WERI-Rb-1 (cell line): ENCODE measurements at places on chromosomes 6 and 20.

- DNase-seq: no peak
Observed at GRCh38 chr6:85049282-85049681, 284.9 kb upstream of the TBX18 start.

DNA sequence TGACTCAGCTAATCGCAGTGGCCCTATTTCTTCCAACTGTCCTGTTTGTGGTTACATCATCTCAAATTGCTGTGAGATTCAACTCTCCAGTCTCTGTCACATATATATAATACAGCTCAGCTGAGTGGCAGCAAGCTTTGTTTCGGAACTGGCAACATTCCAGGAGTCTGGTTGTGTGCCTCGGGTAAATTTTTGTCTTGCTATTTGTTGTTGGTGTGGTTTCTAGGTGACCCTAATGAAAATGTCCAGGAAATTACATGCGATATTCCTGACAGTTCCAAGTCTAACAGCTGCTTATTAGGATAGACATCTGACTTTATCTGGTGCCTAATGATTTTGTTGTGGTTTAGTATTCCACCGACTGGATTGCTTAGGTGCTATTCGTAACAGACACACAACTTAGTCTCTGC, 581.8 kb downstream of the CD109 start:
- DNase-seq: no peak

DNA sequence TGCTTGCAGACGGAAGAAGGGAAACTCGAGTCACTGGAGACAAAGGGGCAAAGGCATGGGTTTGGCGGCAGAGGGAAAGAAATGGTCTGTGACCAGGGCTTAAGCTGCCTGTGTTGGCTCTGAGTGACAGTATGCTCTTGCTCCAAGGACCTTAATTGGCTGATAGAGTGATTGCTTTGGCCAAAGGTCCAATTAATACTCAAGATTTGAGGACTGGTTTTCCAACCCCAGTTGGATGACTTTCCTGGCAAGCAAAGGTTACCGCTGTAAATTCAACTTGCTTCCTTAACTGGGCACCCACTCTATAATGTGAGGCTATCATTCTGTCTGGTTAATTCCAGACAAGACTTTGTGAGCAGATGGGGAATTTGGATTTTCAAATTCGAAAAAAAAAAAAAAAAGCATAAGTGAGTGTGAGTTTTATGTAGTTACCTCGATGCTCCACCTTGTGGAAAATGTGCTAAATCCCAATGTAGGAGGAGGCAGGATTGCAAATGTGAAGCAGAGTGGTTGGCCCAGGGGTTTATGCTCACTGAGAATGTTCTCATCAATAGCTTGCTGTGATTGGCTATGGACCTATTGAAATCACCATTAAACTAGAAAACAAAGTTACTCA, 150.7 kb upstream of the GMDS start:
- DNase-seq: no peak

GRCh38 chr6:129663531-129663930, 46.4 kb downstream of the ARHGAP18 start:
- DNase-seq: no peak
